ENCODE measurements at places on chromosomes 3 and 15.

- DNase-seq, result no peak
Measured at GRCh38 chr3:165075695-165076094, 2.6 kb downstream of the SI start.

- DNase-seq, result no peak
Measured at GRCh38 chr15:79003301-79003700, 58.5 kb upstream of the CTSH start.

DNA sequence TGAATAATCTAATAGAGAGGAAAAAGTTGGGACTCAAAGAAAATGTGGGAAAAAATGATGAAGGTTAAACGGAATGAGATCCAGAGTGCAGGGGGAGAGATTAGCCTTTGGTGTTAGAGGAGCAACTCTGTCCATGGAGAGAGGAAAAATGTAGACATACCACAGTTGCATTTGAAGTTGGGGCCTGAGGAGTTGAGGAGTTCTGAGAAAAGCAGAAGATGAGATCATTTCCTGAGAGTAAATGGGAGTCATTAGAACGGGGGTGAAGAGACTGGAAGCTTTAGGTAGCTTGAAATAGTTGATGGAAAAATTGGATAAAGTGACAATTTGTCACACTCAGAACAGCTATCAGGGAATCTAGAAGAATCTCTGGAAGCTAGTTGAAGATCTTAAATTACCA, 7.3 kb downstream of the CCR5AS start:
- no peak for DNase-seq

DNA sequence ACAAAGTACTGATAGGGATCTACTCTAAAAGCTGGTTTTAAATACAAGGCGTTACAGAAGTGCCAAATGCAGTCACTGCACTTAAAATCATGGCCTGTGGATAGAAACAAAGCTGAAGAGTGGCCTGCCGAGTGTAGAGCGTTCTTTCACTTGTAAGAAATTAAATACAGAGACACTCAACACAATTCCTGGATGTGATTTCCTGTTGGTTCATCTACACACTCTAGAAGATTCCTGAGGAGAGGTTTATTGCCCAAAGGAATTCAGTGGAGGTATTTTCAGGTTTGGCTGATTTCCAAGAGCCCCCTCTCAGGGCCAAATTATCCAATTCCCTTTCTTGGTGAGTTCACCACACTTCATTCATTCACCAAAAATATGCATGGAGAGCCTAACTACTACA, 200.3 kb upstream of the IL12A start:
- no peak for DNase-seq

GRCh38 chr3:72288955-72289691, 504.2 kb upstream of the PROK2 start:
- DNase-seq, result no peak

DNA sequence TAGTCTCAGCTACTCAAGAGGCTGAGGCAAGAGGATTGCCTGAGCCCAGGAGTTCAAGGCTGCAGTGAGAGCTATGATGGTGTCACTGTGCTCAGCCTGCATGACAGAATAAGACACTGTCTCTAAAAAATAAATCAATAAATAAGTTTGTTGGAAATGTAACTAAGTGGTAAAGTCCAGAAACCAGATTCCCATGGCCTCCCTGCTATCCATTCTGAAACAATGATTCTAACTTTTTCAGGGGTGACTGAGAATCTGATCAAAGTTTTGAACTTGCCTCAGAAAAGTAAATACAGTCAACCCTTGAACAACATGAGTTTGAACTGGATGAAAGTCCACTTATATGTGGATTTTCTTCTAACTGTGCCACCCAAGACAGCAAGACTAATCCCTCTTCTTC, 86.2 kb downstream of the NBEAL2 start:
- DNase-seq, result no peak

DNA sequence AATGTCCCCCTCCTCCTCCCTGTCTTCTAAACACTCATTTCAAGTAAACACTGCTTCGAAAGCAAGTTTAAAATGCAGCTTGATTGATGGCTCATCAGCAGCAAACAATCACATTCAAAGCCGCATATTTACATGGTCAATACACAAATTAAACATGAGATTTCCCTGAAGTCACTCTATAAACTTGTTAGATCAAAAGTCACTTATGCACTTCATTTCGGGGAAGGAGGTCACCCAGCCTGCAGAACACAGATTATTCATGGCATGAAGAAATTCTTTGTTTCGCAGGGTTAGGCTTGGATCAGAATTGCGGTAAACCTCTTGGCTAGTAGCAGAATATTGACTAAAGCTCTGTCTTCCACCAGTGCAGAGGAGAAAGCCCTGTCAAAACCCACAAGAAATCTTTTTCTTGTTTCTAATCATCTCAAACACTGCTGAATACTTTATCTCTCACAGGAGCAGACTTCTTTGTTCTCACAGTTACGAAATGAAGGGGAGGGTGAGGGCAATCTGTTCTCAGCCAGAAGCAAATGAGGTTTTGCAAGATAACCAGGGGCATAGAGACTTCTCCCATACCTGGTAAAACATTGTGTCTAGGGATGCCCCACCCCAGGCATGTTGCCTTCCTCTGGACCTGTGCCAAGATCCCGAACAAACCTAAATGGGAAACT, 133.3 kb upstream of the CHL1 start:
- DNase-seq, result no peak

DNA sequence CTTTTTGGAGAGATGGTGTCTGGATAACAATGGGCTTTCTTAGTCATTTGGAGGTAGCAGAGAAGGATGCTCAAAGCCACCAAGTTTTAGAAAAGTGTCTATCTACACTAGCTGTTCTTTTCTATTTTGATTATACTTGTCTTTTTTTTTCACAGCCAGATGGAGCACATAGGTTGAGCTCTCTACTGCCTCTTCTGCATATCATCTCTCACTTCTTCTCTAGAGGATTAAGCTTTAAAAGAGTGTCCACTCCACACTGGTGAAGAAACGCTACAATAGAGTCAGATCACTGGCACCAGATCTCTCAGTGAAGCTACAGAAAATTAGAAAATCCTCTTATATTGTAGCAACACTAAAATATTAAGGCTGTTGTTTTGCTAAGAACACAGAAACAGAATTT, 145.3 kb upstream of the MBNL1 start:
- no peak for DNase-seq
